ENCODE measurements at places on chromosomes 1 and 21.

DNA sequence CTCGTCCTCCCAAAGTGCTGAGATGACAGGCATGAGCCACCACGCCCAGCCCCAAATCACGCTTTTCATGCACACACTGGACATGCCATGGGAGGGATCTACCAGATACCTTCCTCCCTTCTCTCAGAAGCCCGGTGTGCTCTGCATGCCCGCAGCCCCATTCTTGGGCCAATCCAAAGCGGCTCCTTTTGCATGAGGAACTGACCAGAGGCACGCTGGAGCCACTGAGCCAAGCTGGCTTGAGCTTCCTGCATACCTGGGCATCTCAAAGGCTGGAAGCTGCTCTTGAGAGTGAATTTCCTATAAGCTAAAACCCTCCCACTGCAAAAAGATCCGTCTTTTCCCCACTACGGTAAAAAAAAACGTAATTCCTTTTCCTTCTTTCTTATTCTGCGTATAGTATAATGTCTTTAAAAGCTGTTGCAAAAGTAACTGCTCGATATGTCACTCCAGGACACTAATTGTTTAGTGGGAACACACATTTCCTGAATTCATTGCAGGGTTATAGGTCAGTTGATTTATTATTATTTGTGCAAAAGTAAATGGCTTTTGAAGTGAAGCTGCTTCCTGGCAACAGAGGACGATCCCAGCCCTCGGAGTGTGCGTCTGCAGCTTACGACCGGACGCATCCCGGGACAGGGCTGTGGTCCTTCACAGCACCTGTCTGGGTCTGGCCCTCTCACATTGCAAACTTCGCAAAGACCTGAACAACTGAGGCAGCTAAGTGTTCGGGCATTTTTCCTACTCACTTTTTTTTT, 61.8 kb upstream of the ETS2 start:
- no peak for DNase-seq

DNA sequence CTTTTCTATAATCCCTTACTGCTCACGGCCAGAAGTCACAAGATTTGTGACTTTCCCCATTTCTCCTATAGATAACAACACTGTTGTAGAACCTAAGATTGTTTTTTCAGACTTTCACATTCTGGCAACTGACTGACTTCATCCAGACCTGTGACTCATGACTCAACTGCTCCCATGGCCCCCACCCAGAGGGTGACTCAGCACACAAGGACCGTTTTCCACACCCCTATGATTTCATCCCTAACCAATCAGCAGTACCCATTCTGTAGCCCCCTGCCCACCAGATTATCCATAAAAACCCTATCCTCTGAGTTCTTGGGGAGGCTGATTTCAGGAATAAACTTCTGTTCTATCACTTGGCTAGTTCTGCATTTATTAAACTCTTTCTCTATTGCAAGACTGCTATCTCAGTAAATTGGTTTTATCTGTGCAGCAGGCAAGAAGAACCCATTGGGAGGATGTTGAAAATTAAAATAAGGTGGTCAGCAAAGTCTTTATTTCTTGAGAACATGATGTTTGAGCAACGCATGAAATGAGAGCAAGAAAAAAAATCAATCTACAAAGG, 79.7 kb downstream of the NGF start:
- DNase-seq, result no peak

DNA sequence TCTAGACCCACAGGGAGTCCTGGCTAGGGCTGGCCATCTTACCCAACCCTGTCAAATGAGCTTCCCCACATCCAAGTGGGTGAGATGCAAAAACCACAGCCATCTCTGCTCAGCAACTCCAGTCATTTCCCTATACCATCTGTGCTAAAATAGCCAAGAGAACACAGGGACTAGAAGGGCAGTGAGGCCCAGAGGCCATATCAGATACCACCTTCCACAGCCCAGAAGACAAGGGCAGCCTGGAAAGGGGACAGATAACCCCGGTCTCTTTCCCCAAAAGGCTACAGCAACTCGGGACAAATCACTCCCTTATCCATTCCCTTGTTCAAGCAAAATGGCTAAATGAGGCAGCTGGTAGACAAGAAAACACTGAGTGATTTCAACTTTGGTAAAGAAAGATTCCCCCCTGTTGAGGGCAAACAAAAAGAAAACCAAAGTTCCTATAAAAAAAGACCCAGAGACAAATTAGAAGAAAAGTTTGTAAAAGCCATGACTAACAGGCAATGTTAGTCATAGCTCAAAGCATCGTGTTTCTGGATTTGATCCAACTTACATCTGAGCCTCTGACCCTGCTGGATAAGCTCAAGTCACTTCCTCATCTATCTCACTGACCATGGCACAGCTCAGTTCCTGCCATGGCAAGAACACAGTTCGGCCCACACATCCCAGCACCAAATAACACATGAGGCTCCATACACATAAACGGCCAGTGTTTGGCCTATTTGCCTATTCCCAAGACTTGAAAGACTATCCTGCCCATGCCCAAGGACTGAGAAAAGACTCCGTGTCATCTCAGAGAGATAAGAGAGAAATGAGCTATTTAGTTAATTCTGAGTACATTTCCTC, 3.1 kb downstream of the LAMB3 start:
- DNase-seq, result no peak

- no peak for DNase-seq
These were observed 5.6 kb upstream of the COG2 start for GRCh38 chr1:230636575-230637148.

DNA sequence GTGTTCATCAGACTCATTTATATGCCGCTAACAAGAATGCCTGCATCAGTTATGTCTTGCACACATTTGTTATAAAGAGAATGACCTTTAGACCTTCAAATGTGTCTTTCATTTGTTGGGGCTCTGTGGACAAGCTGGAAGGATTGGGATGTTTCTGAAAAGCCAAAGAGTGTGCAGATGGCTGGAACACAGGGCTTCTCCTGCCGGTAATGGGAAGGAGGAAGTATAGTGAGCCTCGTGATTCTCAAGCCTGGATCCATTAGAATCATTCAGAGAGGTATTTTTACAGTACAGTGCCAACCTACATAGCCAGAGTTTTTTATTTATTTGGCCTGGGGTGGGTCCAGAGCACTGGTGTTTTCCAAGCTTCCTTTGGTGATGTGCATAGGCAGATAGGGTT, 40.6 kb upstream of the ATP1A1 start:
- no peak for DNase-seq

Data from muscle of arm (tissue), 14 donors.